ENCODE measurements at places on chromosomes 7 and 10.

DNA sequence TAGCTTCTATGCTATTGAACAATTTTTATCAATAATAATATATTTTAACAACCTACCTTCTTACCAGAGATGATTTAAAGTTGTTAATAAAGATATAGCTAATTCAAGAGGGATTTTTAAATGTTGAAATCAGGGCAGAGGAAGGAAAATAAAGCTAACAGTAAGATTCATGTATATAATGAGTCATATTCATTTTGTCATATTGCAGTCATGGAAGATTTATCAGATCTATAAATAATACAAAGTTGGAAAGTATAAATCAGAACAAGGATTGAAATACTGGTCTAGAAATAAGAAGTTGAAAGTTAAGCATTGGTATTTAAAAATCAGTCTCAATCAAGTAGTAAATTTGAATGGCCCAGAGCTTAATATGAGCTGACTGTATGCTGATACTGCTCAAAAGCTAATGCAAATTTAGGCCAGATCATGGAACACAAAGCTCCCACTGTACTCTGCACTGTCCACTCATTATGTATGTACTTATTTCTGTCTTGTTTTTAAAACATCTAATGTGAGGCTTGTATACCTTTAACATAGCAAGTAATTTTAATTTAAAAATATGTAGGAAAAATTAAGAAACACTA lies 196.9 kb downstream of the ZEB1 start:
- no peak for DNase-seq

DNA sequence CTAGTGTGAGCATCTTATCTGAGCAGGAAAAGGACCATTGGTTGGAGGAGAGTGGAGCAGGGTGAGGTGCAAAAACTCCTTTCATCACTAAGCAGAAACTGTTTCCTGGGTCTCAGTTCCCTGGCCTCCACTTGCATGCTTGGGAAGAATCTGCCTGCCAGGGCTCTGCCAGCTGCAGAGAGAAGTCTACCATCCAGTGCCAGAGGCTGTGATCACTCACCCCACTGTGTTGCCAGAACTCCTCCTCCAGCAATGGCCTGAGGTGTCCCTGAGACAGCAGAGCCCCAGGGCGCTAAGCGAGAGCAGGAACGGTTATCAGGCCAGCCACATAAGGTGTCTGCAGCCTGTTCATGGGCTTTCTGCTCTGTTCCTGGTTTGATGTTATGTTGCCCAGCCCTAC lies 991.4 kb downstream of the CCSER2 start:
- no peak for DNase-seq

DNA sequence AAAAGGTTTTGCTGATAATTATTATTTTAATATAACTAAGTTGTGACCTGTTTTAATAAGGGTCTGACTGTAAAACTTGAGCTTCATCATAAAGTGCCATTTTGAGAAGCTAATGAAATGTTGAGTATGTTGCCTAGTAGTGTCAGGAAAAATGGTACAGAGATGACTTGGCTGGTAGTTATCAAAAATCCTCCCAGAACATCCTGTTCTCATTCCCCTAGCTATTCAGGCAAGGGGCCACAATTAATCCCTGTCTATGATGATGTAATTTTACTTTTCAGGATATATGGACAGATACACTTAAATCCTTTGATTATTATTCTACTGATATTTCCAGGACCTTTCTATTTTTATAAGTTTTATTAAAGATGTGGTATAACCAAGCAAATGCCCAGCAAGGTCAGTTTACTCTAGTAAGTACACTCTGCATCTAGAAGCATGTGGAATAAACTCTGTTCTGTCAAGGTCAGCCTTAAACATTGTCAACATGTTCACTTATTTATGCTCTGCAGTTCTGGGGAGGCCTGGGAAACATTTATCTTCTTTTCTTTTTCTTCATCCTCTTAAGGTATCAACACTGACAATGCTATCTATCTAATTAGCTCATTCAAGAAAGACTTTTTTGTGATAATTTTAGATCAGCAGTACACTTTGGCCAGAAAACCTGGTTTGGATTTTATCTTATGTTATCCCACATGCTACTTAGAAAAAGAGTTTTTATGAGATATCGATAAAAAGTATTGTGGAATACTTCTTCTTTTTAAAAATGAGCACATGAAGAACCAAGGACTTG lies 32.1 kb downstream of the BTRC start:
- no peak for DNase-seq

DNA sequence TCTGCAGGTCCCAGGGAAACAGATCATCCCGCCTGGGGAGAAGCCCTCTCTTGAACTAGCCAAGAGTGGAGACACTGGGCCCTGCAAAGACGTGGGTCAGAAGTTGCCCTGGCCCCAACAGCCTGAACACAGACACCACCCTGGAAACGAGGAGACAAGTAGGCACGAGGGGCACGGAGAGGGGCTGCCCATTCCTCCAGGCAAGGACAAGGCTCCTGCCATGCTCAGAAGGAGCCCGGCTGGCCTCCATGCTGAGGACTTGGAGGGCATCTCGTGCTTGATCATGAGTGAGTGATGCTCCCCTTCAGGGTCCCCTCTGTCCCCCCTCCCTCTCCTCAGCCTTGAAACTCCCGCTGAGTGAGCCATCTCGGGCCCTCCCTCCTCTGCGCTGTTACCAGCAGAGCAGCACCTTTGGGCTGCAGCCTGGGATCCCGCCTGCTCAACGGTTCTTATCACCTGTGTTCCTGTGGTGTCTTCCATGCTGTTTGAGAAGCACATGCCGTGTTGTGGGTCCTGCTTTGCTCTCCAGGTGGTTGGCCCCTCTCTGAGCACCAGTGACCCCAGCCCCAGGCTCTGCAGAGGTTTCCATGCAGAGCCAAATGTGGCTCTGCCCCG lies 544.3 kb downstream of the TCERG1L start:
- DNase-seq: no peak

- DNase-seq: peak; percentile 70
Observed at GRCh38 chr7:123727071-123727837, 21.5 kb downstream of the WASL start.

GRCh38 chr10:70233939-70234300 lies 691 bp upstream of the PPA1 start:
- DNase-seq: no peak

DNA sequence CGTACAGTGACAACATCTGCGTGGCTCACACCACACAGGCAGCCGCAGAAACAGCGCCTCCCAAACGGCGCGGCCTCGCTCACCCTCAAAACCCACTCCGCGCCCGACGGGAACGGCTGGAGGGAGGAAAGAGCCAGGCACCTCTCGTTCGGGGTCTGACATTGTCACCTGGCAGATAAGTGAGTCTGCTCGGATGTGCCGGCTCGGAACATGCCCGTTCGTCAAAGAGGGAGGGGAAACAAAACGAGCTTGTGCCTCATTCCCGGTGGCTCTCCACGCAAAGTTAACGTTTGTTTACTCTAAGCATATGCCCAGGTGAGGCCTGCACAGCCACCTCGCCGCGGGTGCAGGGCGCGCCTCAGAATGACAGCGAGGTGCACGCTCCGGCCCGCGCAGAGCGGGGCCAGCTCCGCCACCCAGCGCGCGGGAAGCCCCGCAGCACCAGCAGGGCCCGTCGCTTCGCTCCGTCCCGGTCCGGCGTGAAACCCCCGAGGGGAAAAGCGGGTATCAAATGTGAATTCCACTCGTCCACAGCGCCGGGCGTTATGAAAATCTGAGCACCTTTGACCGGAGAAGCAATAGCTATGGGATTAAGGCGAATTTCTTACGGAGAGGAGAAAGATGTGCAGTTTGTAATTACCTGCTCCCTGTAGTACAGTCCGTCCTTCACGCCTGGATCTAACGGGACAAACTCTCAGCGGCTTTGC lies 13.1 kb downstream of the CNPY1 start:
- DNase-seq: no peak

DNA sequence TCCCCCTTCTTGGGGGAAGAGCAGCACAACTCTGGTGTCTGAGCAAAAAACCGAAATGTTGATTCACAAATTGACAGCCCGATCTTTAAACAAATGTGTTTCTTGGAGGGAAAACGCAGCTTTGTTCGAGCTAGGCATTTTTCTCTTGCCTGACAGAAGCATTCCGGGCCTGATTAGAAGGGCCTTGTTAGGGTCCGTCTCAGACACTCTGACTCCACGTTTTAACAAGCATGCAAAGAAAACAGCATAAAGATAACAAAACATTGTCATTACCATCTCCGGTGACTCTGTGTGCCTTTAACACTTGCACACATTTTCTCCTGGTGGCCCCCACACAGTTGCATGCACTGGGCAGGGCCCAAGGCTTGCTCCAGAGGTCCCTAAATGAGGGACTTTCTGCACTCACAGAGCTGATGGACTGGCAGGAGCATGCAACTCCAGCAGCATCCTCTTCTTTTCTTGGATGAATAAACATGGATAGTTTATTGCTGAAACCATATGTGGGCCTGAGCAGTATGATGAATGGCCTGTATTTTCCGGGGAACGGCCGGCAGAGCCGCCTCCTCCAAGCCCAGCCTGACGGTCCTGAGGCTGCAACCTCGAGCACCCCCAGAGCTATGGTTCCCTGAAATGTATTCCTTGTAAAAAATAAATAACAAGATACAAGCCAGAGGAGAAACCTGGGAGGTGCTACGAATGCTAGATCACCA lies 50.9 kb downstream of the EBF3 start:
- DNase-seq: no peak

- no peak for DNase-seq
Observed at GRCh38 chr7:80929619-80930018, 10.8 kb upstream of the SEMA3C start.

DNA sequence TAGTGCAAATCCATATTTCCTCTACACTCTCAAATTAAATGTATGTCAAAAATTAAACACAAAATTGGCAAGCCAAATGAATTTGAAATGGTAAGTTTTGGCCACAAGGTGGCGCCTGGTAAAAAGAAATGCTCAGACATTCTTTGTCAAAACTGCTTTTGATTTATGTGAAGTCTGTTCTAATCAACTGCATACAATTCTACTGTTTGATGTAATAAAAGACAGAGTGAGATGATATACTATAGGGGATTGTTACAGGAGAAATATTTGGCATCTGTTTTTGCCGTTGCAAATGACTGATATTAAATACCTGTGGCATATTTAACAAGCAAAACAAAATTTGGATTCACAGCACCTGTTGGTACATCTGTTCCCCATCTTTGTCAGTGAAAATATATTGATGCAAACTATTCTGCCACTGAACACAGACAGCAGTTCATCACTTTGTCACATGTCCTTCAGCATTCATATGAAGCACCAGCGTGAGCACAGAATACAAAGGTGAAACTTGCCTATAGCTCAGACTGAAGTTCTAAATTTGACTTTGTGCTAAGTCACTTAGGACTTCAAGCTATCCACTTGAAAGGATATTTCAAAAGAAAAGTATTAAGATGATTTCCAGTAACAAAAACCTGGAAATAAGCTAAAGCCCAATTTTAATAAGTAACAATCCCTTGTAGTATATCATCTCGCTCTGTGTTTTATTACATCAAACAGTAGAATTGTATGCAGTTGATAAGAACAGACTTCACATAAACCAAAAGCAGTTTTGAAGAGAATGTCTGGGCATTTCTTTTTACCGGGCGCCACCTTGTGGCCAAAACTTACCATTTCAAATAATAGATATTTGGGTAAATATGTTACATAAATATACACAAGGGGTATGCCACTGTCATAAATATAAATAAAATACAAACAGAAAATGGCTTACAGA lies 10.2 kb upstream of the CH25H start:
- DNase-seq: no peak

DNA sequence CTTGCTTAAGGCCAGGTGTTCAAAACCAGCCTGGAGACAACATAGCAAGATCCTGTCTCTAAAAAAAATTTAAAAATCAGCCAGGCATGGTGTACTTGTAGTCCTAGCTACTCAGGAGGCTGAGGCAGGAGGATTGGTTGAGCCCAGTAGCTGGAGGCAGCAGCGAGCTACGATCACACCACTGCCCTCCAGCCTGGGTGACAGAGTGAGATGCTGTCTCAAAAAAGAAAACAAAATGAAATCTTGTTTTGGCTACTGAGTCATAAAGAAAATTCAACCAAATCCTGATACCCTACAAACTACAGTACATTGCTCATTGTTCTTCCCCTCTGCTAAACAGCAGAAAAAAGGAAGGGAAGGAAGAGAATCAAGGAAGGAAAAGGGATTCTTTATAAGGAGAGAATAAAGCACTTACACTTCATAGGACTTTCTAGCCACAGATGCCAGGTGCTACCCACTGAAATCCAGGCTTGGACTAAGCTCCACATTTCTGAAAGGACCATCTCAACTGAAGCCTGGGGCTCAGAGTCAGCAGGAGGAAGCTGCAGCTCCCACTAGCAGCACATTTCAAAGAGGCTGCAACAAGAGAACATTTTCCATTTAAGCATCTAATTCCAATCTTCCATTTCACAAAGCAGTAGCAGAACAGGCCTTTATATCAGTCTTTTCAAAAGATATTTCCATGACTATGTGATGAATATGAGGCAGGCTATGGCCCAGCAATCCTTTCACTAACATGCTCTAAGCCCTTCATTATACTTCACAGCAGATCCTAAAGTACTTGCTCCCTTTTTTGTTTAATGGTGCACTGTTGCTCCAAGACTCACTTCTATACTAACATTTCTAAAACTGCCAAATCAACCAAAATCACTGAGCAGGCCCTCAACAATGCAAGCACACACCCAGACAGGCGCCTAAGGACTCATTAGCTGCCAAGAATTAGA lies 13.5 kb downstream of the TNPO3 start:
- DNase-seq: no peak

DNA sequence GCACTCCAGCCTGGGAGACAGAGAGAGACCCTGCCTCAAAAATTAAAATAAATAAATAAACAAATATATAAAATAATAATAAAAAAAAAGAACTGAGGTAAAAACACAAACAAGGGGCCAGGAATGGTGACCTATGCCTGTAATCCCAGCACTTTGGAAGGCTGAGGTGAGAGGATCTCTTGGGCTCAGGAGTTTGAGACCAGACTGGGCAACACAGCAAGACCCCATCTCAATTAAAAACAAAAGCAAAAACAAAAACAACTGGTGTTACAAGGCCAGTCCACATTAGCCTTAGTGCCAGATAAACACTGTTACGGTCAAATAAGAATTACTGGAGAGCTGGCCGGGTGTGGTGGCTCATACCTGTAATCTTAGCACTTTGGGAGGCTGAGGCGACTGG lies 5.6 kb downstream of the POLR3A start:
- no peak for DNase-seq

- DNase-seq: no peak
Observed at GRCh38 chr10:101114646-101115045, 16.5 kb upstream of the TLX1 start.

DNA sequence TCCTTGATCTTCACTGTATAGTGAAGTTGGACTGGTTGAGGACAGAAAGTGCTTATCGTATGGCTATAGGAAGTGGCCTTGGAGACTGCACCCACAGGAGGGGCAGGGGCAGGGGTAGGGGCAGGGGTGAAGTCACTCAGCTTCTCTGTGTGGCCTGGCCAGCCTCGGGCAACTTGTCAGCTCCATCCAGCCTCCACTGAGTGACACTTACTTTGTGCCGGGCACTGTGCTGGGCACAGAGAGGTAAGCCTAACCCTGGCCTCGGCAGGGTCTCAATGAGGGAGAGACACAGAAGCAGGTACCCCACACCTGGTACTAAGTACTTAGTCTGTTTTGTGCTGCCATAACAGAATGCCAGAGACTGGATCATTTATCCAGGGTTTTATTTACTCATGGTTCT lies 99.3 kb upstream of the CTBP2 start:
- no peak for DNase-seq

GRCh38 chr10:73827346-73828089 lies 16.1 kb upstream of the NDST2 start:
- no peak for DNase-seq

- DNase-seq: no peak
Observed at GRCh38 chr10:47255033-47255813, 44.8 kb upstream of the GDF10 start.
